ENCODE measurements at places on chromosomes 13 and 19.

DNA sequence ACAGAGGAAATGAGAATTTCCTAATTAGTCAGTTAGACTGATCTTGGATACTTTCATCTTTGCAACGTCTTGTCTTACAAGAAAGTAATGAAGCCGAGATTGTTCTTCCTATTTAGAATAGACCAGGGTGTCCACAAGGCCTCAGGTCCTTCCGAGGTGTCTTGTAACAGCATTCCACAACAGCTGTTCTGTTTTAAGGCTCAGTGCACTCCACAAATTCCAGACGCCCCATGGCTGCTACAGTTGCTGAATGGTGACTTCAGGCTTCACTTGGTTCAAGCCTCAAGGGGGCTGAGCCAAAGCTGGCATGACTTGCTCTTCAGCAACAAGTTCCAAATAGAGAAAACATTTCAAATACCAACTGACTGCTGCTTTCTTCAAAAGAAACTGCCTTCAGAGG is 143.4 kb downstream of the SHISA2 start:
- DNase-seq = no peak

DNA sequence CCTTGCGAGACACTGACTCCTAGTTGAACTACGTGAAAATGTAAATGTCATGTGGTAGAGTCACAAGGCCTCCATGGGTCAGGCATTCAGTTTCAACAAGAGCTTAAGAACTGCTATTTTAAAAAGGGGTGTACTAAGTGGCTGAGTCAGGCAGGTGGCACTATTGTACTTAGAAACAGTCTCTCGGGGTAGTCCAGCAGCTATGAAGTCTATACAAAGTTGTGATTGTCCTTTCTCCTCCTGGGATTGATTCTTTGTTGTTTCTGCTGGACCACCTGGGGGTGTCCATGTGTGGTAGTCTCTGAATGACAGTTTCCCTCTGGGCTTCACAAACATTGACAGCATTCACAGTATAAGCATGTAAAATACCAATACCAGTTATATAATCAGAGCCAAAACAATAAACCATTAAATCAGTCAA is 33.0 kb downstream of the UGGT2 start:
- DNase-seq = peak; percentile 62

- no peak for DNase-seq
These were observed 487.6 kb downstream of the COG6 start for GRCh38 chr13:40143106-40143505.

DNA sequence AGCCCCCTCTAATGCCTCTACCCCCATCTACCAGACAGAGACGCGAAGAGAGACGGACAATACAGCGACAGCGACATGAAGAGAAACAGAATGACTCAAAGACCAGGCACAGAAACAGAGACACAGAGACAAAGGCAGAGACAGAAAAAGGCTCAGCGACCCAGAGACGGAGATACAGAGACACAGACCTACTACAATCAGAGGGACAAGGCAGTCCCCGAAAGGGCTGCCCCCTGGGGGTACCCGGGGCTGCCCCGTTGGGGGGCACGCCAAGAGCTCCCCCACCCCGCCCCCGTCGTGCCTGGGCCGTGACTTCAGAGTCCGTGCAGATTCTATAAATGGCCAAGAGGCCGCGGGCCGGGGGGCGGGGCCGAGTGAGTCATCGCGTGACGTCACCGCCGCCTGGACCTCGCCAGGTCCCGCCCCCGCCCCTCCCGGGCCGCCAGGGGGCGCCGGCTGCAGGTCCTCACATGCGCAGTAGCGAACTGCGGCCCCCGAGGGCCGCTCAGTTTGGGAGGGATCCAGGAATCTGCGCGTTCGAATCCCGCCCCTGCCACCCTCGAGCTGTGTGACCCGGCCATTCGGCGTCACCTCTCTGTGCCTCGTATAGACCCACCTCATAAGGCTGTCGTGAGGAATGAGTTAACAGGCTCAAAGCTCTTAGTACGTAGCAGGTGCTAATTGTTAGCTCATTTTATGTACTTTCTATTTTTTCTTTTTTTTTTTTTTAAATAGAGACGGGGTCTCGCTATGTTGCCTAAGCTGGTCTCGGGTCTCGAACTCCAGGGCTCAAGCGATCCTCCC is 2.7 kb upstream of the CNN1 start:
- DNase-seq = peak; percentile 96

GRCh38 chr13:28685892-28686291 is 27.0 kb downstream of the POMP start:
- no peak for DNase-seq

DNA sequence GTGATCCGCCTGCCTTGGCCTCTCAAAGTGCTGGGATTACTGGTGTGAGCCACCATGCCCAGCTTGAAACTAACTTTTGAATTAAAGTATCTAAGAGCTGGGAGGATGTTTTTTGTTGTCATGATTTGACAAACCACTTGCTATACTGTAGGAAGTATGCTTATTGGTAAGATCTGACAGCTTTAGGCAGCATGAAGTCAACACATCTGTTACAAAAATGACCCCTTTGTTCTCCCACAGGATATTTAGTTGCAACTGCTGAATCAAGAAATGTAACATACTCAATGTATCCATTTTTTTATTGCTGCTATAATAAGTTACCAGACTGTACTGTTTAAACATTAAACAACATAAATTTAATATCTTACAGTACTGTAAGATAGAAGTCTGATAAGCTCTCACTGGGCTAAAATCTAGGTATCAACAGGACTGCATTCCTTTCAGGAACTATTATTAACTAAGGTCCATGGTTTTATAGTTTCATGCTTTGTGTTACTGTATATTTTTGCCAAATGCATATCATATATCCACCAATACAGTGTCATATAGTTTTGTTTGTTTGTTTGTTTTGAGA is 22.8 kb upstream of the LRP3 start:
- no peak for DNase-seq

GRCh38 chr19:42397263-42398166 is 7.4 kb upstream of the CNFN start:
- no peak for DNase-seq

DNA sequence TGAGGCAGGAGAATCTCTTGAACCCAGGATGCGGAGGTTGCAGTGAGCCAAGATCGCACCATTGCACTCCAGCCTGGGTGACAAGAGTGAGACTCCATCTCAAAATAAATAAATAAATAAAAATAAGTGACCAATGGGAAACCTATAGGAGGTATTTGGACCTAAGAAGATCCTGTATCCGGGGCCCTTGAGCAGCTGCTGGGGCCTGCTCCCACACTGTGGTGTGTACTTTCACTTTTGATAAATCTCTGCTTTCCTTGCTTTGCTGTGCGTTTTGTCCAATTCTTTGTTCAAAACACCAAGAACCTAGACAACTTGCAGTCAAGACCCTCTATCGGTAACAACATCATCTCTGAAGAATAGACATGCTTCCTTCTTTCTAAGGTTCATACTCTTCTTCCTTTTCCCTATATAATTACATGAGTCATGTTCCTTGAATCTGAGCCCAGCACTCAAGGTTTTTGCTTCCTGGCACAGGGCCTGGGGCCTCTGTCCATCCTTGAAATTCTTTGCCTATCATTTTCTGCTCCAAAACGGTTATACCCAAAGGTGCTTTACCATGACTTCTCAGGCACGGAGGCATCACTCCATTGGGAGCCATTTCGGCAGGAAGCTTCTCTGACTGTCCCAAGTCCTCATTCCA is 14.2 kb upstream of the PNMA8C start:
- DNase-seq = no peak

- DNase-seq = no peak
These were observed 386.6 kb downstream of the DIAPH3 start for GRCh38 chr13:59776924-59777690.

DNA sequence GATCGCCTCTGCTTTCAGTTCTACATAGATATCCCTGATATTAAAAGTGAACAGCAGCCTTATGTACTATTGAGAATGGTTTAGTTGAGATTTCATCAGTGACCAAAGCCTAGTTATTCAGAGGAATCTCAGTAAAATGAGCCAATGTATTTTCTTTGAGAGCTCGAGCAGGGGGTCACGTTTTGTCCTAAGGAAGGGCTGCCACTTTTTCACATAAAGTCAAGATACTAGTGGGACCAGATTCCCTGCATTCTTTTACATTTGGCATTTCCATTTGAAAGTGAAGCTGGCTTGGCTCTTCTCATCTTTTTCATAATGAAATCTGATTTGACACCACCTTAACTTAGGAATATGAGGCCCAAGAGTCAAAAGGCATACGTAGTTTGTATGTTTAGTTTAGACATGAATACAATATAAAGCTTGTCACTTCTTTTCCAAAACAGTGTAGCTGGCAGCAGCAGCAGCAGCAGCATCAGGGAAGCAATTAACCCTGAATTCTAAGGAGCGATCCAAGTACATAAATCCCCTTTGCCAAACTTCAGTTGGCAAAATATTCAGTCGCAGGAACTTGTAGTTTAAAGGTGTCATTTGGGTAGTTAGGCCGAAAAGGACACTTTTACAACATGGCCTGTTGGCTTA is 1752.2 kb upstream of the PCDH20 start:
- DNase-seq = no peak

DNA sequence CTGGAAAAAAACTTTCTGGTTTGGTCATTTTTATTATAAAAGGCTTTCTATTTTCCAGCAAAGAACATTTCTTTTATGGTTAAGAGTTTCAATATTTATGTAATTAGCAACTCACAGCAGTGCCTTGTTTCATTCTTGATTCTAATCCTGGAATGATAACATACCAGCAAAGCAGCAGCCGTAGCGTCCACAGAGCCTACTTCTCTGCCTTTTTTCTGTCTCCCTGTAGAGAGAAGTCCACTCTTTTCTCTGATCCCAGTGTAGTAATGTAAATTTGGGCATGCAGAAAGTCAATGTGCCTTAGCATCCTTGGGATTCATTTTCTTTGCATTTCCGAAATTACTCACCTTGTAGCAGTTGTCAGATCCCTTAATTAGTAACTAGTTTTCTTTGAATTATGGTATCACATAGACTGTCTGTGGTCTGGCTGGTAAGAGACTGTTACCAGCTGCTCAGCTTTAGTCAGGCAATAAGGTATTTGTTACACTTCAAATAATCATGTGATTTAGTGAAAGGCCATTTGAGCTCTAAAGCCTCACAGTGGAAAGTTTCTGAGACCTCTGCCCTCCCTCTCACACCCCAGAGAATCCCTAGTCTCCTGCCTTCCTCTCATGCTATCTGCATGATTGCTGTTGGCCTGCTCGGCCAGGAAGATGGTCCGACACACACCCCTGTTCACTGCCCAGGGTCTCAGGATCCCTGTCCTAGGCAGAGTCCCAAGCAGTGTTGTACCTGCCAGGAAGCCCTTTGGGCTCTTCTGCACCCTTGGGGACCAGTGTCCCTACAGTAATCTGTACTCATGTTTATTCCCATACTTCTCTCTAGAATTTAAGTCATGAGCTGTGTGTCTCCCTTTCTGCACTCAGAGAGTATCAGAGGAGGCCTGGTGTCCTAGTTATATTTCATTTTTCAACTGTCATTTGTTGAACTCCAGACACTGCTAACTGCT is 86.3 kb downstream of the LRCH1 start:
- DNase-seq = no peak

DNA sequence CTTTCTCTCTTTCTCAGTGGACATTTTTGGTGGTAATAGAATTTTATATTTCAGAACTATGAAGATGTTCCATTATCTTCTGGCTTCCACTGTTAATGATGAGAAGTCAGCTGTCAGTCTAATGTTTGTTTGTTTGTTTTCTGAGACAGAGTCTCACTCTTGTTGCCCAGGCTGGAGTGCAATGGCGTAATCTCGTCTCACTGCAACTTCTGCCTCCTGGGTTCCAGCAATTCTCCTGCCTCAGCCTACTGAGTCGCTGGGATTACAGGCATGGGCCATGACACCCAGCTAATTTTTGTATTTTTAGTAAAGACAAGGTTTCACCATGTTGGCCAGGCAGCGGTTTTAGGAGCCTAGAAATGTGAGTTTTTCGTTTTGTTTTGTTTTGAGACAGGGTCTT is 4.7 kb downstream of the ZNF317 start:
- no peak for DNase-seq

GRCh38 chr13:65011378-65011777 is 2218.8 kb downstream of the PCDH9 start:
- DNase-seq = peak; percentile 20

DNA sequence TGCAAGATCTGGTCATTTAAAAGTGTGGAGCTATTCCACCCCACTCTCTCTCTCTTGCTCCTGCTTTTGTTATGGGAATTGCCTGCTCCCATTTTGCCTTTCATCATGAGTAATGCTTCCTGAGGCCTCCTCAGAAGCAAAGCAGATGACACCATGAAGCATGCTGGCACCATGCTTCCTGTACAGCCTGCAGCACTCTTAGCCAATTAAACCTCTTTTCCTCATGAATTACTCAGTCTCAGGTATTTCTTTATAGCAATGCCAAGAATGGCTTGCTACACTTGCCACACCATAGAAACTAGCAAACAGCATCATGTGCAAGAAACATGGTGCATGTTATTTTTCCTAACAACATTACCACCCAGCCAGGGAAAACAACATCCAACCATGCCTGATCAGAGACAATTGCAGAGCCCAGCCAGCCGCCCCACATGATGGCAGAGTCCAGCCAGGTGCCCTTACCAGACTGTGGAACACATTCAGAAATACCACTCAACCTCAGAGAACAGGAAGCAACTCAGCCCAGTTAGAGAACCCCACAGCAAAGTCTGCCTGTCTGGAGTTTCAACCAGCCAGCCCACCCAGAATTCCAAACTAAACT is 36.9 kb downstream of the SYDE1 start:
- no peak for DNase-seq

GRCh38 chr19:7703332-7703731 is 1.4 kb upstream of the FCER2 start:
- DNase-seq = no peak

GRCh38 chr19:5247957-5248705 is 92.5 kb downstream of the PTPRS start:
- DNase-seq = no peak

GRCh38 chr13:76879203-76879882 is 6.9 kb downstream of the KCTD12 start:
- DNase-seq = no peak

DNA sequence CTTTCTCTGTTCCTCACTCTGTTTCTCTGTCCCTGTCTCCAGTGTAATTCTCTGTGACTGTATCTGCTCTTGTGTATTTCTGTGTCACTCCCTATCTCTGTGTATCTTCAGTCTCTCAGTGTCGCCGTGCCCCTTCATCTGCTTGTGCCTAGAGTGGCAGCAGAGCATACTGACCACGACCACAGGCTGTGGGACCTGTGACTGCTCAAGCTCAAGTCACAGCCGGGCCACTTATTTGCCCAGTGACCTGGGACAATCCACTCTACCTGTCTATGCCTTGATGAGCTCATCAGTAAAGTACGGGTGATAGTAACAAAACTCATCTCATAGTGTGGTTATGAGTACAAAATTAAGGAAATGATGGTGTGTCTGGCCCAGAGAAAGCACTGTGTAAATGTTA is 8.7 kb downstream of the TMEM147 start:
- DNase-seq = no peak

GRCh38 chr19:55442372-55442961 is 633 bp downstream of the SHISA7 start:
- DNase-seq = no peak
